Uterus (tissue), 4 donors: ENCODE measurements at places on chromosomes 11 and 22.

- DNase-seq, result no peak
Measured at GRCh38 chr22:27636716-27637508, 164.6 kb downstream of the MN1 start.

DNA sequence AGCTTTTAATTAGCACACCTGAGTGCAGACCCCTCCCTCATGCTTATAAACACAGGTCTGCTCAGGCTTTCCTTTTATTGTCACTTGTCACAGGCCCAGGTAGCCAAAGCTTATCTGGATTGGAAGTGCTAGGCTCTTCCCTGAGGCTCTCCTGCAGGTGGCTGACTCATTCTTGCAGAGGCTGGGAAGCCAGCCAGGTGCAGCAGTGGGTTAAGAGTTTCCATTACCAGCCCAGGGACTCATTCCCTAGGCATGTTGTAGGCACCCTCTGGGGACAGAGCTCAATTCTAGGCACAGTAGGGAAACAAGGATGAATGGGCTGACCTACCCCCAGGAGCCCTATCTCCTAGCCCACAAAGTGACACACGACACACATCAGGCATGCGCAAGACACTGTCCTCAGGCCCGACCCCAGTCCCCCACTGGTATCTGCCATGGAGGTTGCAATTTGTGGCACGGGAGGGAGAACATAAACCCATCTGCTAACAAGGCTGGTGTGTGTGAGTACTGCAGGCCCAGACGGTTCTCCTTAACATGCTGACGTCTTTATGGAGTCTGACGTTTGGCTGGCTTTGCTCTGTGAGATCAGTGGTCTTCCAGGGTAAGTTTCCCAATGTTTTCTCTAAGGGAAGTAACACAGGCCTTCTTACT lies 94.2 kb downstream of the ABTB2 start:
- peak; percentile 76 for DNase-seq

GRCh38 chr11:3155216-3155615 lies 9.9 kb downstream of the OSBPL5 start:
- DNase-seq, result no peak

GRCh38 chr22:37818409-37819104 lies 4.6 kb upstream of the GALR3 start:
- DNase-seq, result peak; percentile 44

DNA sequence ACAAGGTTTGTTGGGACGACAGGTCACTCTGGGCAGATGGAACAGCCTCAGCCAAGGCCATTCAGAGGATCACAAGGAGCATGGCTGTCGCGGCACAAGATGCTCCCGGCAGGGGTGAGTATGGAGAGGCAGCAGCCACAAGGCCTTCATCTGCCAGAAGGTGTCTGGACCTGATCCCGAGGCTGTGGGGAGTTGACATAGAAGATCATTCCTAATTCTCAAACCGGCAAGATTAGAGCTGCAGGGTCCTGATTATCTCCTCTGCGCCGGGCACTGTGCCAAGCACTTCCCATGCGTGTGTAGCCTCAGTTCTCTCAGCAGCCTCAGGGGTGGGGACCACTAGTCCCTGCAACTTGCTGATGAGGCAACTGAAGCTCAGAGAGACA lies 32.3 kb upstream of the RFPL3 start:
- no peak for DNase-seq

GRCh38 chr22:42683578-42684283 lies 34.5 kb upstream of the CYB5R3 start:
- DNase-seq, result peak; percentile 86

DNA sequence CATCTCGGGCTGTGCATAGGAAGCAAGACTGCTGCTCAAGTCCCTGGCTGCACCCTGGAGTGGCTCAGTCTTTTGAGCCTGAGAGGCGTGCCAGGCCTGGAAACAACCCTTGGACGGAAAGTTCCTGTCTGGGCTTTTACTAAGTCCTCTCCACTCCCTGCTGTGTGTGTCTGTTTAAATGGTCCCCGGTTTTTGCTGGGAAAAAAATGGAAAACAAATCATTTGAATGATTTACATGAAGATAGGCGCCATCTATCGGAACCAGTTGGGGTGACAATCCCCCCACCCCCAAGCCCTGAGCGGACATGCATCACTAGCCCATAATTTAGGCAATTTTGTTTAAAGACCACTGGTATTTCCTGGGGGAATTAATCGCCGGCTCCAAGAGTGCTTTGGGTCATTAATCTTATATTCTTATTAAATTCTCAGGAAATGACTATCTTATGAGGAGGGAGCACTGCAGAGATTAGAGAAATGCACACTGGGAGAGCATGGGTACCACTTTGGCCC lies 2.7 kb upstream of the GAB2 start:
- DNase-seq, result peak; percentile 76

DNA sequence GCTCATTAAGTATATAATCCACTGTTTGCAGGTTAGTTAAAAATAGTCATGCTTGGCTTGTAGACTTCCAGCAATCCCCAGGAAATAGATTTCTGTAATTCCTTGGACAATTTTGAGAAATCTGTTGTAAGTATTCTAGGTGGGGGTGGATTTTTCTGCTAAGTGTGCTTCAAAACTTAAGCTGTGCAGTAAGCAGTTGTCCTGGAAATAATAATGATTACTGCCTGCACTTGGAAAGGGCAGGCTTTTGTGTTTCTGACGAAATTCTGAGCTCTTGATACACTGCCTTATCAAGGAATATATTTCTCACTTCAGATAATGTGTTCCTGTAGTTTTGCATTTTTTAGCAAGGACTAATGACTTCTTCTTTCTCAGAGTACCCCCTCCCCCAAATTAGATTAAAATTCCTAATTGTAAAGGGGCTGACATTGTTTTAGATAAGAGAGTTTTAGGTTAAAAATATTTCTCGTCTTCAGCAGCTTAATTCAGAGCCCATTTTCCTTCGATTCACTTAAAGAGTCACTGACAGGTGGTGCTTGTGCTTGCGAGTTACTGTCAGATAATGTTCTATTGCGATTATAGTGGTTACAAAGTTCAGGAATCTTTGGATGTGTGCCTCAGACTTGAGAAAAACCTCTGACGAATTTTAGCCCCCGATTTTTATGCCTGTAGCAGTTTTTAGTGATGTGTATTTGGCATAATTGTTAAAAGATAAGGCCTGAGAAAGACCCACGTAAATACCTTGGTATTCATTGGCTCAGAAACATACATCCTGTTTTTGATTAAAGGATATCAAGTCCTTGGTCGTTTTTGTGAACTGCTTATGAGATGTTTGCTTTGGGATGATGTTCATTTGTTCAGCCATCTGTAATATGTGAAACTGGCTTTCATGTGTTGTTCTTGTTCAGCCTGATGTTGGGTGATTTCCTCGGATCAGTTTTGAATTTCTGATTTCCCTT lies 120.5 kb downstream of the HIPK3 start:
- DNase-seq, result no peak

- DNase-seq, result no peak
Measured at GRCh38 chr11:14258221-14258935, 100.6 kb downstream of the RRAS2 start.

- no peak for DNase-seq
Measured at GRCh38 chr11:110053848-110054414, 39.3 kb upstream of the ZC3H12C start.

DNA sequence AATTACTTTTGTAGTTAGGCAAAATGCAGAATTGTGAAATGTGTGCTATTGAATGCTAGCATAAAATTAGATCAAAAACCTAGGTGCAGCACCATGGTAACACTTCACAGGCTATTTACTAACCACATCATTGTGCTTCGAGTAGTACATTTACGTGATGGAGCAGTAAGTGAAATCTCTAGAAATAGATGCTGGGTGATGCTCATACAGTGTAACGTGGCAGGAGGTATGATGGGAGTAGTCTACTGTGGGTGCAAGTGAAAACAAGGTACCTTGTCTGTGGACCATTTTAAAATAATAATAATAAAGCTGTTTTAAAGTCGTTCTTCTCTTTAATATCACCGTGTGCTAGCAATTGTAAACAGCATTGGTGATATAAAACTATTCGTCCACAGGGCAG lies 132.3 kb downstream of the DYNC2H1 start:
- DNase-seq, result no peak

DNA sequence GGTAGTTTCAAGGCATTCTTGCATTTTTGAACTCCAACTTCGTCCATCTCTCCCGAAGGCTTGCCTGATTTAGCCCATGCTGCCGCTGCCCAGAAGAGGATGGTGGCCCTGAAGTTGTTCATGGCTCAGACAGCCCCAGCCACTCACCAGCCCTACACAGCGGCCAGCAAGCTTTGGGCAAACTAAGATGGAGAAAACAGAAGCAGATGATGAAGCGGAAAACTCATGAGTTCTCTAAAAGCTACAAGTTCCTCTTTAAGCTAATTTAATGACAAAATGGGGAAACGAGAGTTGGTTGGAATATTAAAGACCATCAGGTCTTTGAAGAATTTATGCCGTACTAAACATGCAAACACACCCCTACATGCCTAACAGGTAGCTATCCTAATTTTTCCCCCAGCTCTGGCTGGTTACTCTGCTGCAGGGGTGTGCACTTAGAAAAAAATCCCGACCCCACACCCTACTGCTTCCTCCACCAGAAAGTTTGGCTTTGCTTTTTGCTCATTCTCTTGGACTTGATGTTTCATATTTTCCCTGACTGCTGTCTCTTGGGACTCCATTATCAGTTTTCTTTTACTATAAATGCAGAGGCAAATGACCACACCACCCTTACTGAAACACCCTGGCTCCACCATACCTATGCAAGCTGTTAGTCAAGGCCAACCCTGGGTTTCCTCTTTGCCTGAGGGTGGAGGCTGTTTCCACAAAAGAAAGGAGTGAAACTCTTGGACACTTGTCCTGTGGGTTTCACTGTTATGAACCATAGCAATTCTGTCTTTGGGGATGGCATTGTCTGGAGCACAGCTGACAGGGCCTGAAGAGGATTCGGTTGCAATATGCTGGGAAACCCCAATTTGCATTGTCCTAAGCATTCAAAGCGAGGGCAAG lies at the start of gene MPEG1:
MPEG1 (minus strand) TSS at position 184 of the 888 bp plus-strand sequence; CDS start at position 122, 62 bp downstream.
- DNase-seq, result no peak

DNA sequence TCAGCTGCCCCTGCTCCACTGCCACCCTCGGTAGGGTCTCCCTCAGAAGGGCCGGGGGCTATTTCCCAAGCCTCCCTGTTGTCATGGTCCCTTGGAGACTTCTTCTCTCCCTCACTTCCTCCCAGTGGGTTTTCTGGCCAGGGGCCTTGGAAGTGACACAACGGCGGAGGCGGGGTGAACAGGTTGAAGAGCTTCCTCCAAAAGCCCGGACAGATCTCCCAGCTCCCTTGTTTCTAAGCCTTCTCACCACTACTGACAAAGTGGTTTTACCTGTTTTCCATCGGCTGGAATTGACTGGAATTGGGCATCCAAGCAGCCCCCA lies 14.5 kb downstream of the MYH9 start:
- no peak for DNase-seq

DNA sequence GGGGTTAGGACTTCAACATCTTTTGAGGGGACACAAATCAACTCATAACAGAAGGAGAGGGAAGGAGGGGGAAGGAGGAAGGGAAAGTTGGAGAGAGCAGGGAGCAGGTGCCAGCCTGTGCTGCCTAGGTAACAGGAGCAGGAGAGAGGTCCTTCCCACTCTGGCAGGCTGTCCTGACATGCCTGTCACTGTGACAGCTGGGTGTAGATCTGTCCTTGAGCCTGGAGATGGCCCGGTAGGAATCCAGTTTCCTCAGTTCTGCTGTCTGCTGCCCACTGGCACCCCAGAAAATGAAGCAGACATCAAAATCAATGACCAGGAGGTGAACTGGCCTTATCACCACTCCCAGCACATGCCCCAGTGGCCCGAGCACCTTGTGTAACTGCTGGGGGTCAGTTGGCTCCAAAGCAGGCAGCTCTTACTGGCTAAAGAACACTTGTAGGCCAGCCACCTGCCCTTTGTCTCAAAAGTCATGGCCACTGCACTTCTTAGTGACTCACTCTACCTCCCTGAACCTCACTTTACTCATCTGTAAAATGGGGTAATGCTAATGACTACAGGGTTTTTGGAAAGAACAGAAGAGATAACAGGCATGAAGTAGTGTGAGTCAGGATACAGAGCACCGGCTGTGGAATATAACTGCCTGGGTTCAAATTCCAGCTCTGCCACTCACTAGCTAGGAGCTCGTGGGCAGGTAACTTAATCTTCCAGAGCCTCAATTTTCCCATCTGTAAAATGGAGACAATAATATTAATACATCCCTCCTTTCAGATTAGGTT lies 8.0 kb upstream of the TSPAN18 start:
- no peak for DNase-seq

DNA sequence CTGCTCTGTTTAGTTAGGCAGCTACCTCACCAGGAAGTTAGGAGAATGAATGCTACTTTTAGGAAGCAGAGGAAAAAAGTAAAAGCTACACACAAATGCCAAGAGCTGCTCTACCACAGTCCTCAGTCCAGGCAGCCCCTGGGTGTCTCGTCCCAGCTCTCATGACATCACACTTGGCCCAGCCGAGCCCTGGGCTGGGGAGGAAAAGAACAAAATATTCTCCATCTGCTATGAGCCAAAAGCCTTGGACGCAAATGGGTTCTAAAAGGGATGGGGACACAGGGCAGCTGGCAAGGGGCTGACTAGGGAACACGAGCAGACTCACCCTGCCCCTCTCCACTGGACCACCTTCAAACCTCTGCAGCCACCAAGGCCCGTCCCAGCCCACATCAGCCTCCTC lies 26.1 kb downstream of the TMEM184B start:
- DNase-seq, result no peak

DNA sequence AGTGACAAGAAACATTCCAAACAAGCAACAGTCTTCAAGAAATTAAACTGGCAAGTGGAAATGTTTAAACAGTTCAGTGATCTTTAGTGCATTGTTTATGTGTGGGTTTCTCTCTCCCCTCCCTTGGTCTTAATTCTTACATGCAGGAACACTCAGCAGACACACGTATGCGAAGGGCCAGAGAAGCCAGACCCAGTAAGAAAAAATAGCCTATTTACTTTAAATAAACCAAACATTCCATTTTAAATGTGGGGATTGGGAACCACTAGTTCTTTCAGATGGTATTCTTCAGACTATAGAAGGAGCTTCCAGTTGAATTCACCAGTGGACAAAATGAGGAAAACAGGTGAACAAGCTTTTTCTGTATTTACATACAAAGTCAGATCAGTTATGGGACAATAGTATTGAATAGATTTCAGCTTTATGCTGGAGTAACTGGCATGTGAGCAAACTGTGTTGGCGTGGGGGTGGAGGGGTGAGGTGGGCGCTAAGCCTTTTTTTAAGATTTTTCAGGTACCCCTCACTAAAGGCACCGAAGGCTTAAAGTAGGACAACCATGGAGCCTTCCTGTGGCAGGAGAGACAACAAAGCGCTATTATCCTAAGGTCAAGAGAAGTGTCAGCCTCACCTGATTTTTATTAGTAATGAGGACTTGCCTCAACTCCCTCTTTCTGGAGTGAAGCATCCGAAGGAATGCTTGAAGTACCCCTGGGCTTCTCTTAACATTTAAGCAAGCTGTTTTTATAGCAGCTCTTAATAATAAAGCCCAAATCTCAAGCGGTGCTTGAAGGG lies 6.0 kb downstream of the MALAT1 start:
- no peak for DNase-seq

- no peak for DNase-seq
Measured at GRCh38 chr11:110032259-110032658, 60.9 kb upstream of the ZC3H12C start.
